ENCODE measurements at places on chromosomes 16 and 17. TPM values are rescaled to one million over a fixed set of nuclear protein-coding genes. Genes with fewer than 3 reads are reported as not detected.

GRCh38 chr17:80262291-80262690 lies 1.6 kb downstream of the RNF213 start:
- H3K27ac ChIP-seq = peak overlapping the region; percentile 96
- H3K36me3 ChIP-seq = peaks cover 19% of the 10 kb centered on the region
- DNase-seq = no peak
- peak overlapping the region; percentile 90 for H3K4me3 ChIP-seq
- no peaks in the 10 kb centered on the region for H3K27me3 ChIP-seq
- H3K4me1 ChIP-seq = peaks cover 36% of the 10 kb centered on the region

DNA sequence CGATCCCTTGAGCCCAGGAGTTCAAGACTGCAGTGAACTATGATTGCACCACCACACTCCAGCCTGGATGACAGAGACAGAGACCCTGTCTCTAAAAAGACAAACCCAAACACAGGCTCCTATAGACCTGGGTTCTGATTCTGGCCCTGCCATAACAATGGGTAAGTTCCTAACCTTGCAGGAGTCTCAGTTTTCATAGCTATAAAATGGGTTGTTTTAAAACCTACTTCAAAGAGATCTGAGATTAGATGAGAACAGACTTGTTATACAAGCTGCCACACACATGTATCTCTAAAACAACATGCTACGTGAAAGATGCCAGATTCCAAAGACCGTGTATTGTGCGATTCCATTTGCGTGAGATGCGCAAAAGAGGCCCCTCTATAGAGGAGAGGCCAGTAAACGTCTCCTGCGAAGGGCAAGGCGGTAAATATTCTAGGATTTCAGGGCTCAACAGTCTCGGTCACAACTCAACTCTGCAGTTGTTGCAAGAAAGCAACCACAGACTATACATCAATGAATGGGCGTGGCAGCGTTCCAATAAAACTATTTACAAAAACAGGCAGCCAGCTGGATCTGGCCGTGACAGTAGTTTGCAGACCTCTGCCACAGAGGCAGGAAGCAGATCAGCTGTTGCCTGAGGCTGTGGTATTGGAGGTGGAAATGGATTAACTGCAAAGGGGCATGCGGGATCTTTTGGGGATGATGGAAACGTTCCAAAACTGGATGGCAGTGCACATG lies 5.9 kb downstream of the CORO7 start:
- peak overlapping the region; percentile 11 for H3K27ac ChIP-seq
- H3K36me3 ChIP-seq = peaks cover 25% of the 10 kb centered on the region
- peaks cover 25% of the 10 kb centered on the region for H3K4me1 ChIP-seq
- no peak for DNase-seq
- H3K4me3 ChIP-seq = no peak overlapping the region

GRCh38 chr17:39663688-39664580 lies 1.2 kb upstream of the TCAP start:
- peaks cover 15% of the 10 kb centered on the region for H3K27me3 ChIP-seq
- H3K4me3 ChIP-seq = no peak overlapping the region
- H3K27ac ChIP-seq = no peak overlapping the region
- no peak for DNase-seq
- peaks cover 11% of the 10 kb centered on the region for H3K4me1 ChIP-seq

DNA sequence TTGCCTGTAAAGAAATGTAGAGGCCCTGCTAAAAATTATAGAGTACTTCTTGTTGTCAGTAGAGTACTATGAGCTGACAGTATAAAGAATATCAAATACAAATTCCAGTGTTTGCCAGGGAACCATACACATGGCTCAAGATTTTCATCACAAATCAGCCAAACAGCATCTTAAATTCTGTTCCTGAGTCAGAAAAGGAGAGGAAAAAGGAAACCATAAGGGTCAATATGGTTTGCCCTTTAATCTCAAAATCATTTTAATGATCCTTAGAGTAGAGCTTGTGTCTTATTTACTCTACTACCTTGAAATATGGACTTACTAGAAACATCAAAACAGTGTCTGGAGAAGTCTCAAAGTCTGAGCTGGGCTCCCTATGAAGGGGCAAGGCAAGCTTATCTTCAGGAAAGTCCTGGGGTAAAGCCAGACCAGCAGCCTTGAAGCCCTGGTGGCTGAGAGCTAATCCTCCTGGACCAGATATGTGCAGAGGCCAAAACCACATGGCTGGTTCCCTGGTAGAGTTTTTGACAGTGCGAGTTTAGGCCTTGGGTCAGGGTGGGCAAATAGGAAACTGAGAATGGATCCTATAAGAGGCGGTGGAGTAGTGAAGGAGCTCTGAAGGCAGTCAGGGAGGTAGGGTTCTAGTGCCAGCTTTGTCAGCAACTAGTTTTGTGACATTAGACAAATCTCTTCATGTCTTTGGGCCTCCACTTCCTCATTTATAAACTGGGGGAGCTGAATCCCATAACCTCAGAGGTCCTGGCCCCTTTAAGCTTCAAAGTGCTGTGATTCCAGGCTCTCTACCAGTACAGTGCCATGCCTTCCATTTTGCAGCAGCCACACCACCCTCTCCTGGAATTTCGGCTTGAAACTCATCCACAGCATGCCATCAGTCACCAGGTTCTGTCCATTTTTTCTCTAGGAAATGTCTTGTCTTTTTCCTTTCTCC lies 38.9 kb downstream of the MRTFB start:
- DNase-seq = no peak
- no peaks in the 10 kb centered on the region for H3K27me3 ChIP-seq
- no peak overlapping the region for H3K4me3 ChIP-seq
- H3K4me1 ChIP-seq = peaks cover 9% of the 10 kb centered on the region
- H3K27ac ChIP-seq = no peak overlapping the region

- H3K27me3 ChIP-seq = no peaks in the 10 kb centered on the region
- H3K4me3 ChIP-seq = peak overlapping the region; percentile 92
- peaks cover 25% of the 10 kb centered on the region for H3K36me3 ChIP-seq
- peak; percentile 64 for DNase-seq
- peak overlapping the region; percentile 96 for H3K27ac ChIP-seq
- H3K4me1 ChIP-seq = peaks cover 27% of the 10 kb centered on the region
Observed at GRCh38 chr16:4414187-4414917, 2.0 kb downstream of the CORO7 start.

DNA sequence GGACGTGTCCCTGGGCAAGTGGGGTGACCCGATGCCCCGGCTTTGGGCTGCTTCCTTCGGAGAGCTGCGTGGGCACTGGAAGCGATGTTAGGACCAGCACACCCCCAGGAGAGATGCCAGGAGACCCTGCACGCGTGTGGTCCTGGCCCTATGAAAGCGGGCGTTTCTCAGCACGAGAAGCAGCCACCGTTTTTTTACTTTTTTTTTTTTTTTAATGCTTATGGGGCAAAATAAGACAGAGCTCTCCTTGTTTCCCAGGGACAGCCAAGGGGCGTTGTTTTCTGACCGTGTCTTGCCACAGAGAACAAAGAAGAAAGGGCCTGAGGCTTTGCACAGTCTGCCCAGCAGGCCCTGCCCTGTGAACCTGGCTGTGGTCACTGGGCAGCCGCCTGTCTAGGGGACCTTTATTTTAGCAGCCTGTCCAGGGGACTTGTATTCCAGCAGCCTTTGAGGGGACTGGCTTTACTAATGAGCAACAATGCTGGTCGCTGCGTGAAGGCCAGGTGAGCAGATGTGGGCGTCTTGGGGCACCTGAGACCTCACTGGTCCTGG lies 996 bp downstream of the SLC25A10 start:
- H3K4me3 ChIP-seq = peak overlapping the region; percentile 89
- DNase-seq = no peak
- no peaks in the 10 kb centered on the region for H3K27me3 ChIP-seq
- no peaks in the 10 kb centered on the region for H3K36me3 ChIP-seq

DNA sequence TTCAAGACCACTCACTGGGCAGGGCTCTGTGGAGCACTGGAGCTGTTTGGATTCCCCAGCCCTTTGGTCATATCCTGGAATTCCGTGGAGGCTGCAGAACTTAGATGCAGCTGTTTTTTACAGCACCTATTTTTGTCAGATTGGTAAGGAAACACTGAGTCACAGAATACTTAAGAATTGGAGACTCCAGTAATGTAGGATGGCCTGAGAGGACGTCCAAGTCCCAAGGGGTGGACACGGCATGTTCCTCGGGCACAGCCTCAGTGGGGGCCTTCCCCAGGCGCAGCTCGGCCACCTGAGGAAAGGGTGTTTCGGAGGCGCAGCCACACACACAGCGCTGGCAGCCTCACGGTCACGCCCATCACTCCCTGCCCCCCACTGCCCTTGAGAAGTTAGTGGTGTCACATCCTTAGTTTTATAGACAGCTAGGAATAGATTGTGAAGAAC lies 14.8 kb downstream of the PLD6 start:
- H3K27ac ChIP-seq = no peak overlapping the region
- no peaks in the 10 kb centered on the region for H3K36me3 ChIP-seq
- H3K27me3 ChIP-seq = no peaks in the 10 kb centered on the region
- peaks cover 2% of the 10 kb centered on the region for H3K4me1 ChIP-seq
- no peak for DNase-seq

DNA sequence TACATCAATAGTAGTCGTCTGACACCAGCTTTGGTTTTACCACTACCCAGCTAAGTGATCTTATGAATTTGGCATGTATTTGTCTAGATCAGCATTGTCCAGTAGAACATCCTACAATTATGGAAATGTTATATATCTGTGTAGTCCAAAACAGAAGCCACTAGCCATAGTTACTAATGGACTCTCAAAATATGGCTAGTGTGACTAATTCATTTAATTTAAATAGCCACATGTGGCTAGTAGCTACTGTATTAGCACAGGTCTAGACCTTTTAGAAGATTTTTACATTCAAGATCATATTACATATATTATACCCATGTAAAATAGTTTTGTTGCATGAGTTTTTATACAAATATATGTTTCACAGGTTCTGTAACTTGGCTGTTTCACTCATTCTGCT lies 27.0 kb upstream of the NFAT5 start:
- H3K4me1 ChIP-seq = no peaks in the 10 kb centered on the region
- no peak for DNase-seq
- H3K4me3 ChIP-seq = no peak overlapping the region
- H3K27me3 ChIP-seq = no peaks in the 10 kb centered on the region

The ZMYND15 gene
- 0.17 TPM for total RNA-seq

The SMTNL2 gene
- total RNA-seq = not detected

The AXIN2 gene
- 7.7 TPM for total RNA-seq

The C16orf89 gene
- not detected for total RNA-seq

The BCL6B gene
- 0.54 TPM for total RNA-seq

DNA sequence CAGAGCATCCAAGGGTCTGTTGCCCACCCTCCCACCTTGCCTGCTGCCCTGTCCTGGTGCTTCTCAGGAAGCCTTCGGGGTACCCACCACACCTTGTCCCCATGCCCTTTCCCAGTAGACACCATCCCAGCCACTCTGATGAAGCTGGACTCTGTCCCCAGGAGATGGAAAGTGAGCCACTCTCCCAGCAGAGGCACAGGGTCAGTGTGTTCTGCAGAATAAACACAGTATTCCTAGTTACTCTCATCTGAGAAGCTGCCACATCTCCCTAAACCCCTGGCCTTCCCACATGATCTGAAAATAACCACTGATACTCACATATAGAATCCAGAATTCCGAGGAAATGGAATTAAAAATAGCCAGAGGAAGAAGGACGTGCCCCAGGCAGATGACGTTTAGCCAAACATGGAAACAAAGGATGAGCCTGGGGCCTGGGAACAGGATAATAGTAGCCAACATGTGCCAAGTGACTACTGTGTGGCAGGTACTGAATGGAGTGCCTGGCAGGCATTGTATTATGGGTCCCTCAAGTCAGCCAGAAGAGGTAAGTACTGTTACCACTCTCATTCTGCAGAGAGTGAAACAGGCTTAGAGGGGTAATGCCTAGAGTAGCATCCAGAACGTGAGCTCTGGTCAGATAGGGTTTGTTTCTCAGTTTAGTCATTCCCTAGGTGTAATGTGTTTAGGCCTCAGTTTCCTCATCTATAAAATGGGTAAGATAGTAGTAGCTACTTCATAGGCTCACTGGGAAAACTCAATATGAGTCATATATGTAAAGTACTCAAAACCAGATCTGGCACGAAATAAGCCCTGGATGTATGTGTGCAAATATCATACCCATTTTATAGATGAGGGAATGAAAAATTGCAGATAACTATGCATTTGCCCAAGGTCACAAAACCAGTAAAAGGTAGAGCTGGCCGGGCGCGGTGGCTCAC lies 20.8 kb upstream of the PEMT start:
- no peak overlapping the region for H3K27ac ChIP-seq
- no peaks in the 10 kb centered on the region for H3K36me3 ChIP-seq
- no peak overlapping the region for H3K4me3 ChIP-seq
- peaks cover under 1% of the 10 kb centered on the region for H3K27me3 ChIP-seq
- H3K4me1 ChIP-seq = peaks cover 2% of the 10 kb centered on the region

- H3K27ac ChIP-seq = peak overlapping the region; percentile 77
- H3K27me3 ChIP-seq = peaks cover 4% of the 10 kb centered on the region
- H3K4me1 ChIP-seq = peaks cover 11% of the 10 kb centered on the region
- H3K4me3 ChIP-seq = peak overlapping the region; percentile 85
Observed at GRCh38 chr16:8675183-8676159, 1.1 kb downstream of the ABAT start.

DNA sequence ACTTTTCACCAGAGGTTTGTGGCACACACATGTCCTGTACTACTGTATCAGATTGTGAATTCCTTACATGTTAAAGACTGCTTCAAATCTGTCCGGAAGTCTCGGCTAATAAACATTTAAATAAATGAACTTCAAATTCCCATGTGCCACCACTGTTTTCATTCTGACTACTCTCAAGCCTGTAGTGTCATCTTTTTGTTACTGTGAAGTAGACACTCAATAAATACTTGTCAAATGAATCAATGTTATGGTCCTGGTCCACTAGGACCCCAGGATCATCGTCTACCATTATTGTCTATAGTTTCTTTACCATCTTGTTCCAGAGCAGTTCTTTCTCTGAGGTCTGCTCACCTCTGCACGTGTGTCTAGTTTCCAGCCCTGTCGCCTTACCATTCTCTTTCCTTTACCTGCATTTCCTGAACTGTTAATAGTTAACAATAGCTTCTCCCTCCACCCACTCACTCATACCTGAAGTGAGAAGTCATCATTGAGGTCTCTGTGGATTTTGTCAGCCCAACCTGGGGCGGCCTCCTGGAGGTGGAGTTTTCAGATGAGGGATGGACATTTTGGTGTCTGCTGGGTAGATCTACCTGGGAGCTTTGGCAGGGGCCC lies 333.0 kb downstream of the SEC14L1 start:
- H3K4me3 ChIP-seq = peak overlapping the region; percentile 30
- no peaks in the 10 kb centered on the region for H3K27me3 ChIP-seq
- peak overlapping the region; percentile 17 for H3K27ac ChIP-seq
- H3K4me1 ChIP-seq = peaks cover 82% of the 10 kb centered on the region

- H3K4me1 ChIP-seq = no peaks in the 10 kb centered on the region
- H3K27ac ChIP-seq = no peak overlapping the region
- no peaks in the 10 kb centered on the region for H3K36me3 ChIP-seq
- DNase-seq = no peak
Observed at GRCh38 chr16:65875381-65876055, 491.0 kb upstream of the CDH5 start.

The CYB5D1 gene
- 7.9 TPM for total RNA-seq

- peak overlapping the region; percentile 62 for H3K4me3 ChIP-seq
- H3K27ac ChIP-seq = peak overlapping the region; percentile 88
- no peak for DNase-seq
Observed at GRCh38 chr16:57476546-57477410, 9.5 kb downstream of the DOK4 start.

The SCARF1 gene
- 6.0 TPM for total RNA-seq

Data from activated naive CD8-positive, alpha-beta T cell treated with anti-CD3 and anti-CD28 coated beads, Interleukin-2, amount 10 ng/mL, durations not matched to agents 7 days and 5 days (primary cell).